ENCODE measurements at places on chromosomes 7 and 10.

DNA sequence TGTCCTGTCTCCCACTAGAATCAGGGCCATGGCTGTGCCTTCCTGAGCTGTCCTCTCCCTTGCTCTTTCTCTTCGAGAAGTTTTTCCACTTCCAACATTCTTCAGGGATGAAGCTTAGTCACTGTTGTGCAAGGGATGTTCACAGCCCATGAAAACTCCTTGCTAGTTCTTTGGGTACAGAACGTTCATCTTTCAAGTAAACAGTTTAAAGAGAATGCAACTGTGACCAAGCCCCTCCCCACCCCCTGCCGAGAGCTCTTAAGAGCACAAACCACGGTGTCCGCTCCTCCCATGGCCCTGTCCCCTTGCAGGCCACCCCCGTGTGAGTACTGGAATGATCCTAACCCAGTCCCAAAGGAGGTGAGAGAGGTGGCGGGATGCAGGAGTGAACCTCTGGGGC is 161.1 kb upstream of the RHEB start:
- DNase-seq = no peak

DNA sequence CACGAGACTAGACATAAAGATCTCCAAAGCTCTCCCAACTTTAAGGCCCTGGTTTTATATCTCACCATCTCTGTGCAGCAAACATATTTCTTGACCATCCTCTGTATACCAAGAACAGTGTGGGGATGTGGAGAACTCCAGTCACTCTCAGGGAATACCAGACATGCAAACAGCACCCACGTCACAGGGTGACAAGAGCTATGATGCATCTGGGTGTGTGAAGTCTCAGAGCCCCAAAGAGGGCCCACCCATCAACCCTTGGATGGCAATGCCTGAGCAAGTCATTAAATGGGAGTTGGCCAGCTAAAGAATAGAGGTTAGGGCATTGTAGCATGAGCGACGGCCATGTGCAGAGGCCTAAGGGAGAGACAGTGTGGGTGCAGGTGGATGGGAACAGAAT is 373.5 kb upstream of the BMPER start:
- no peak for DNase-seq

DNA sequence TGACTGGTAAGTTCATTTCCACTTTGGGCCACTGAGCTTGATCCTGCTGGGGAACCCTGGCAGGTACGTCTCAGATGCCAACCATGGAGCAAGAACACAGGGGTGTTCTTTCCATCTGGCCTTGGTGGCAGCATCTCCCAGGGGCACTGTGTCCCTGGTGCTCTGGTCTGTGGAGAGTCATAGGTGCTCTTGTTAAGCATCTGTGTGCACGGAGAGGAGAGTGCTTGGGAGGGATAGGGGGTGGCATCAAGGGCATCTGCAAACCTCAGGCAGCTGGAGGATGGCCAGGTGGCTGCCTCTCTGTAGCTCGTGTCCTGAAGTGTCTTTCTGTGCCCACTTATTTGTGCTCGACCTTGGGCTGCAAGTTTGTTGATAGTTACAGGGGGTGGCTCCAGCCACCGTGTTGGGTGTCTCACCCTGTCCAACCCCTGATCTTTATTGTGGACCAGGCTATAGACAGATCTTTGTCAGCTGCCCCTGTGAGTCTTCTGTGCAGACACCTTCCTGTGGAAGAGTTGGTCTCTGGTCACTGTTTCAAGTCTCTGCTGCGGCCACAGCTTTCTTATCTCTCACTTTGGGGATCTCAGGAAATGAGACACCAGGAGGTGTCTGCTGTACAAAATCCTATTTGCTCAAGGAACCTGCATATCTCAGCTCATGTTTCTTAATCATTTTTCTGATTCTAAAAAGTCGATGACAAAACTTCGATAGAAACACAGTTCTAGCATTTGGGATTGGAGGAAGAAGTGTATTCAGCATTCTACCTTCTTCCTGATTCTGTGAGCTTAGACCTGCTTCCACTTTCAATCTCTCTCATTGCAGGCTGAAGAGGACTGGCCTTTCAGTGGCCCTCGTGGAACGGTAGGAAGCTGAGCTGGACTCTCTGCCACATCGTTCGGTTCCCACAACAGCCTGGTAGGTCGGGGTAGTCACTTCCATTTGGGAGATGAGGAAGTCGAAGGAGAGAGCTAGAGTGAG is 17.2 kb upstream of the GIMAP8 start:
- DNase-seq = no peak

GRCh38 chr7:4775848-4776623 is 613 bp downstream of the AP5Z1 start:
- peak; percentile 29 for DNase-seq

DNA sequence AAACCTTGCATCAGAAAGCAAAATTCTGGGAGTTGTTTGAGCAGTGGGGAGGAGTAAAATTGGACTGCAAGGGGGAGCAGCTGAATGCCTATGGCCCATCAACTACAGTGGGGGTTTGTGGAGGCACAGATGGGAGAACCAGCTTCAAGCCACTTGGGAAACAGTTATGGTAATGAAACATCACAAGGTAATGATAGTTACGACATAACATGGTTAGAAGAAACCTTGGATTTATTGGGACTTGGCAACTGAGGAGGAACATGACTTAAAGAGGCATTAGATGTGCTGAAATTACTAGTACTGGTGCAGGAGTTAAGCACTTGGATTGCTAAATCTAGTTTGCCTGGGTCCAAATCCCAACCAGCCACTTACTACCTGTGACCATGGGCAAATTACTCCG is 868.4 kb downstream of the KCNMA1 start:
- DNase-seq = no peak

DNA sequence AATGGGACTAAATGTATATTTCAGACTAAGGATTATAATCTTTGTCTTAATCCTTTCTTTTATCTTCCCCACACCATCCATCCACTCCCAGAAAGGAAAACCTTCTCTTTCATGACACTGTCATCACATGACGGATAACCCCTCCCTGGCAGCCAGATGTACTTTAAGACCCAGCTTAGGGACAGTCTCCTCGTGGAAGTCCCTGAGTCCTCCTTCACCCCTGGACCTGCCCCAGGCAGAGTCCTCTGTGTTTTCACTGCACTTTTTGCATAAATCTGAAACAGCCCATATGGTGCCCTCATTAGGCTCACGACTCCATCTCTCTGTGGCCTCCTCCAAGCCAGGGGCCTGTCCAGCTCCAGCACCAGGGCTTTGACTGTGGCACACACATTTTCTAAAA is 16.0 kb downstream of the NRAP start:
- DNase-seq = no peak

Measured in T-helper 2 cell (primary cell).